ENCODE measurements at places on chromosomes 5 and 9.

GRCh38 chr5:16712620-16713019, 95.8 kb upstream of the RETREG1 start:
- no peak for DNase-seq

DNA sequence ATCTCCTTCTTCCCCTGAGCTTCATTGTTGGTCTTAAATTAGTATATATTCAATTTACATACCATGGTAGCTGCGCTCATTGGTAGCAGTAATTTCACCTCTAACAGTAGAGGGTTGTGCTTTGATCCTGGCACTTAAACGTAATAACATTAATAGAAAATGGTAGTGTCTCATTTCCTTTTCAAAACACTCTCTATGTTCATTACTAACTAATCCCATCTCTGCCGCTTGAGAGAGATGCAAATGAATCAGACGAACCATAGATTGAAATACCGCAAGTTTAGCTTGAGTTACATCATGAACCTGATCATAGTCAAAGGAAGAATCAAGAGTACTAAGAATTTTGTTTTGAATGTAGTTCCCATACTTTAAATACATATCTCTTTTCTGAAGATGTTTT, 2.2 kb downstream of the THBS4 start:
- no peak for DNase-seq

DNA sequence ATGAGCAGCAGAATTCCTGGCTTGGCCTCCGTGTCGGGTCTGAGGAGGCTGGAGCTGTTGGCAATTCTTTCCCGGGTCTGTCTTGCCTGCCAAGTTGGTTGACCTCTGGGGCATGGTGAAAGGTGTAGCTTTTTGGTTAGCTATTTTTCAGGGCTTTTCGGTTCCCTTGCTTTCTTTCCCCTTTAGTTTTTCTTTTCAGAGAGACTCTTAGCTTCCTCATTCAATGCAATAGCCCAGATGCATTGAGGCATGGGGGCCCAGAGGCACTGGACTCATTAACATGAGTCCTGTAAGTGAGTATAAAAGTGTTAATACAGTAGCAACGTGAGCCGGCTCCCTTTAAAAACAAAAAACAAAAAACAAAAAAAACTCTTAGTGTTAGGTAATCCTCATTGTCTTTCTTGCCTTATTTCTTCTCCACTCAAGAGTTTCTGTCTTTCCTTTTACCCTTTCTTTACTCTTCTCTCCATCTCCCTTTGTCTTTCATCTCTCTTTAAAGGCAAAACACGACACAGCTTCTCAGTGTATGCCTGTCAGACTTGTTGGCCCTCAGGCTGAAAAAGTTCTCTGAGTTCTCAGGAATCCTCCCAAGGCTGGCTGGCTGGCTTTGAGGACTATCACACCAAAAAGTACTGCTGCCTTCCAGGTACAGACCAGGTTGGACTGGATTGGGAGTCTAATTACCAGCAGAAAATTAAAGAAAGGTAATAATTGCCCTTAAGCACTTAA, 289.9 kb upstream of the TUT7 start:
- DNase-seq = no peak

- no peak for DNase-seq
Observed at GRCh38 chr5:121979691-121980090, 17.9 kb downstream of the SRFBP1 start.

GRCh38 chr9:75591972-75592371, 298.5 kb upstream of the PCSK5 start:
- no peak for DNase-seq

DNA sequence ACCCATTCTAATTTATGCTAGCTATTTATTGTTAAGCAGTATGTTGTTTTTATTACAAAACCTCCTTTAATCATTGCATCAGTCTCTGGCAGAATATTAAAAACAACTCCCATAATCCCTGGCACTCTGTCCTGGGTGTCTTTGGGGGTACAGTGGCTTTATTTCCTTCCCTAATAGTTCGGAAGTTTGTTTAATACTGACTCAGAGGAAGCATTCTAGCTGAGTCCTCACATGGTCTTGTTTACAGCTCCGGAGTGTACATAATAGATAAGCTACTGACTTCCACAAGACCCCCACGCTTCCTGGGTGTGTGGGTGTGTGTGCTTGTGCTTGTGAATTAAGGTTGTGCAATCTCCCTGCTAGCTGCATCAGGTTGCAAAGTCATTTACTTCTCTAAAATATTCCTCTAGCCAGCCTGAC, 149.8 kb upstream of the CDKN2B start:
- DNase-seq = no peak

DNA sequence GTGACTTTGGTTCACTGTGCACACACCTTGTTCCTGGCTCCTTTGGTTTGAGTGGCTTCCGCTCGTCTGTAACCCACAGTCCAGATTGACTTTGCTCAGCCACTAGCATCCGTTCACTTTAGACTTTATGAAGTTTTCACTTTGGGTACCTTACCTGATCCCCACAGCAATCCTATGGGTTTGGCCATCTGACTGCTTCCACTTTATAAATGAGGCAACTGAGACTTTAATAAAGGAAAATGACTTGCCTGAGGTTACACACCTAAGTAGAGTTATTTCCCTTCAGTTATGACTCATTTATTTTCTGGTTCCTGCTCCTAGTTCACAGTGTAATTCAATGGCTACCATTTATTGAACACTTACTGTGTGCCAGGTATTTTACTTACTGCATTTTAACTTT, 94.2 kb upstream of the SAP30L start:
- DNase-seq = no peak

DNA sequence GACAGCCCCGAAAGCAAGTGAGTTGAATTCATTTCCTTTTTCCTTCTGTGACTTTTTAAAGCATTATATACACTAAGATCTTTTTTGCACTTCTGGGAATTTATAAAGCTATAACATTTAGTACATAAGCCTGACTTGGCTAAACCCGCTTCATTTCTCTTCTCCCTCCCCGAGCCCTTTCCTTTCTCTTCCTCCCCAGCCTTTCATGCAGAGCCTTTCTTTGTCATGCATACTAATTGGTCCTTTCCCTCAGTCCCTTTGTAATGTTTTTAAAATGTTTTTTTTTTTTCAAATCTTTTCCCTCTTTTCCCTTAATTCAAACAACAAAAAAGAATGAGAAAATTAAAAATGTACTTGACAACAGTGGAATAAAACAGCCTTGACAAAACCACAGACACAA, 246.4 kb downstream of the PSAT1 start:
- no peak for DNase-seq

- DNase-seq = no peak
Observed at GRCh38 chr9:108554831-108555230, 301.0 kb downstream of the ACTL7B start.

DNA sequence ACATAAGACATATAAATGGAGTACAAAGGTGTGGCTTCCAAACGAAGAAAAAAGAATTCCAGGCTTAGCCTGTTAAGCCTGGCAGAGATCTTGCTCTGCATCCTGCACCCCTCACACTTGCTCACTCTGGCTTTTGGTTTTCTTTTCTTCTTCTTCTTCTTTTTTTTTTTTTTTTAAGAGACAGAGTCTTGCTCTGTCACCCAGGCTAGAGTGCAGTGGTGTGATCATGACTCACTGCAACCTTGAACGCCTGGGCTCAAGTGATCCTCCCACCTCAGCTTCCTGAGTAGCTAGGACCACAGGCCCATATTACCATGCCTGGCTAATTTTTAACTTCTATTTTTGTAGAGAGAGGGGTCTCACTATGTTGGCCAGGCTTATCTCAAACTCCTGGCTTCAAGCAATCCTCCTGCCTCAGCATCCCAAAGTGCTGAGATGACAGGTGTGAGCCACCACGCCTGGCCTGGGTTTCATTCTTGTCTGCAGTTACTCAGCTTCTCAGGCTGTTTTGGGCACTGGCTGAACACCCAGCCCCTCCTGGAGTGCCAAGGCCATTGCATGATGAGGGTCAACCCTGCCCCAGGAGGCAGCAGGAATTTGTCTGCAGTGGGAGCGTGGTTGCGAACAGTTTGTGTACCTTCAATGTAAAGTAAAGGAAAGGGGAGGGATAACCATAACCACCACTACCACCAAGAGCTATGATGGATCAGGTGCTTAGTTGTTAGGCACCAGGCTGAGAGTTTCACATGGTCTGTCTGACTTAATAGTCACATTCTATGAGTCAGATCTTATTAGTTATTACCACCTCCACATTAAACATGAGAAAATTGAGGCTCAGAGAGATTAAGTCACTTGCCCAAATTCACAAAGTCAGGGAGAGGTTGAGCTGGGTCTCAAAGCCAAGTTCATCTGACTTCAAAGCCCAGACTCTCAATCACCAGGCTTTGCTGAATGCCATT, 219.2 kb upstream of the PANK3 start:
- no peak for DNase-seq

DNA sequence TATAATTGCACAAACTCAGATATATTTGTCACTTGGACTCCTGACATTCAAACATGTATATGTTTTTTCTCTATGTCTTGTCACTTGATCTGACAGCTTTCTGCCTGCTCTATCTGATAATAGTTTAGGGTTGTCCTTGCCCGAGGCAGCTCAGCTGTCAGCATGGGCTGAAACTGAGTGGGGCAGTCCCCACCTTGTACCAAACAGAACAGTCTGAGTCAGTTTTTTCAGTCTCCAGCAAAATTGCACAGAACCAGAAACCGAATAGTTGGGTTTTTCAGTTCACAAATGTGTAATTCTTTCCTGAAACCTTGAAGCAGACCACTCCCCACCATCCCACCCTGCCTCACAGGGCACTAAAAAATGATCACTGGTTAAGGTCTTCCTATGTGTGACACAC, 9.5 kb upstream of the HAND1 start:
- DNase-seq = no peak

- peak; percentile 23 for DNase-seq
Observed at GRCh38 chr9:124593200-124593599, 86.0 kb upstream of the NR5A1 start.

DNA sequence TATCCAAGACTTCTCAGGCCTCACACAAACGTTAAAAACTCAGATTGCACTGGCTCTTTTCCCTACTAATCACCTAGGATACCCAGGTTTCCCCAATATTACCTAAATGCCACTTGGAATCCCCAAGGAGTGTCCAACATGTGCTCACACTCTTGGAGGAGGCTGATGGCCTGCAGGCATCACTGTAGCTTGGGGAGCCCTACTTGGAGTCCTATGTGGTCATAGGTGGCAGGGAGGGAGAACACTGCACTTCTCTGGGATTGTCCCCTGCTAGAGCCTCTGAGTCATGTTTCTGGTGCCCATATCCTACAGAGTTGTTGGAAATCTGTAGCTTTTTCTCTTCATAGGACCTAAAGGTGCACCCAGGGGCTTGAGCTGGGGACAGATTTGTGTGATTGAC, 433.7 kb downstream of the ARHGEF28 start:
- no peak for DNase-seq

DNA sequence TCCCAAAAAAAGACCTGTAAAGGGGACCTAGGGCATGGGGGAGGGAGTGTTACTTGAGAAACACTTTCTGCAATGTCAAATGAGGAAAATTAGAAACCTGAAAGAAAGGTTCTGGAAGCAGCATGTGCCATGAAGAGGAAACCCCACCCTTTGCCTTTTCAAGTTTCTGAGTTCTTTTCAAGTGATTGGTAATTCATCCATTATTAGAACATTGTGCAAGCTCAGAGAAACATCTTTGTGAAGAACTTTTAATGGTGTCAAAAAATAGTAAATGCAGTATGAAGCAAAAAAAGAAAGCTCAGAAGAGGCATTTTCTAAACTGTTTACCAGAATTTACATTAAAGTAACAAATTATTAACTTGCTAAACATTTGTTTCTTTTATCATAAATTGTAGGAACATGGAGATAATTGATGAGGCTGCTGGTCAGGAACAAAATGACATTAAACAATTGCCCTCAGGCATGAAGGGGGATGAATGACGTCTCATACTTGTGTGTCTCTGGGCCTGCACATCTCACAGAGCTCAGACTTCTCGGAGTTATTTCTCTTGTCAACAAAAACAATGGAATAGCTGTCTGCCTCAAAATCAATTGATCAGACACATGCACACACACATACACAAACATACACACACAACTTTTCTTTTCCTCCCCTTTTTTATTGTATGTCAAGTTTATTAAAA, 1946.0 kb upstream of the CDH6 start:
- no peak for DNase-seq

DNA sequence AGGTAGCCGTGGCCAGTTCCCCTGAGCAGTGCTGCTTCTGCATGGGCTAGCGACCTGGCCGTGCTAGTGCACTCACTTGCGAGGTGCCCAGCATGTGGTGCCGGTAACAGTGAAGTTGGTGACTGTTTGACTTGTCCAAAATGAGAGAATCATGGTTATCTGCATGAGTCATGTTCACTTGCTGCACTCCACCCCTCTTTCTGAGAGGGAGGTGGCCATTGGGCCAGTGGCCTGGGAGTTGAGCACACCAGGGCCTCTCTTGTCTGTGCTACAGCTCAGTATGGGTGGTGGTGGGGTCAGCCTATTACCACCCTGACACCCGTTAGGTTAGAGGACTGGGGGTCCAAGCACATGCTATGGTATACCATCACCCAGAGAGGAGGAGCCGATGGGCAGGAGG, 55.4 kb upstream of the GARNL3 start:
- no peak for DNase-seq

GRCh38 chr9:19026375-19026774, 6.6 kb downstream of the SAXO1 start:
- DNase-seq = no peak

DNA sequence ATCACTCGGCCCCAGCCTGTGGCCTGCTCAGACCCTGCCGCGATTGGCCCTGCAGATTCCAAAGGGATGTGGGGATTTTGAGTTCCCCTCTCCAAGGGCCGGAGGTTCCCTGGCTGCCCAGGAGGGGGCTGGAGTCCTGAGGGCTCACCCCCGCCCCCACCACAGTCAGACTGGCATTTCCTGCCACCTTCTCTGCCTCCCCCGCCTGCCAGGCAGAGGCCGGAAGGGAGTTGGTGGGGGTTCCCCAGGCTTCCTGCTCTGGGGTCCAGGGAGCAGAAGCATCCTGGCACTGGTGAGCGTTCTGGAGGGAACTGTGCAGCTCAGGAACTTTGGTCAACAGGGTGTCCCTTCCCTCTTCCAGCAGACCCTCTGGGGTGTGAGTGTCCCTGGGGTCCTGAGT, 70.6 kb downstream of the RXRA start:
- DNase-seq = no peak

- no peak for DNase-seq
Observed at GRCh38 chr9:36922548-36922947, 111.5 kb downstream of the PAX5 start.
